ENCODE measurements at places on chromosomes 12 and 14.

- no peak for DNase-seq
Observed at GRCh38 chr14:32940066-32940651, 1.5 kb downstream of the NPAS3 start.

DNA sequence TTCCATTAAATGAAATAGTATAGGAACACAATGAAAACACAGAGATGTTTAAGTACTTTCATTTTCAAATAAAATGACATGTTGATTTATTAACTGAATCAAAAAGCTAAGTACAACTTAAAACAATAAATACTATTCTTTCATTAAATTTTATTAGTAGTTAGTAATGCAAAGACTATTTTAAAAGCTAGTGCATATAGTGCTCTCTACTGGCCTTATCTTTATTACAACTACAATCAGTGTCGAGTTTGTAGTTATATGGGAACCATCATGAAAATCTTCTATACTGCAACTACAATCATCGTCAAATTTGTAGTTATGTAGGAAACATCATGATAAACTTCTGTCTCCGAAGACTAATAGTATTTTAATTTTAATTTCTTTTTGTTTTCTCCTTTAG is 8.9 kb upstream of the LIN7A start:
- DNase-seq = no peak

GRCh38 chr14:103749452-103749851 is 33.8 kb downstream of the ZFYVE21 start:
- DNase-seq = no peak

GRCh38 chr14:69537900-69538299 is 36.8 kb downstream of the CCDC177 start:
- no peak for DNase-seq

DNA sequence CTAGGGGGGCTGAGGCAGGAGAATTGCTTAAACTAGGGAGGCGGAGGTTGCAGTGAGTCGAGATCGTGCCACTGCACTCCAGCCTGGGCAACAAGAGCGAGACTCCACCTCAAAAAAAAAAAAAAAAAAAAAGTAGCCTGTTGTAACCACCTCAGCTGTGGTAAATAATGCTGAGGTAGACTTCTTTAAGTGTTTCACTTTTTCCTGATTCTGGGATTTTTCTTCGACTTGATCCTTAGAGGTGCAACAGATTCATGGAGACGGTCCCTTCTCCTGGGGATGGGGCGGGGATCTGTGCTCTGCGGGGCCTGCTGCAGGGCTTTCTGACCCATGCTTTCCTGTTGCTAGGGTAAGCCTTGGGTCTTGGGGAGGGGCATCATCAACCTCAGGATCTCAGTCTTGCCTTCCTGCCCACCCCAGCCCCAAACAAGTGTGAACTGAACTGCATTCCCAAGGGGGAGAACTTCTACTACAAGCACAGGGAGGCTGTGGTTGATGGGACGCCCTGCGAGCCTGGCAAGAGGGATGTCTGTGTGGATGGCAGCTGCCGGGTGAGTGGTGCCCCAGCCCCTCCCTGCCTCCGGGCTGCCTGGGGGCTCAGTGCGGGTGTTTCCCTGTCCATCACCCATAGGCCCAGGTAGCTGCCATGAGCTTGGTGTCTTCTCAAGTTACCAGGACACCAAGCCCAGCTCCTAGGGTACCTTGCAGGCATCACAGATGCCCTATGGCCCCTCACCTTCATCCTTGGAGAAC is 12.4 kb downstream of the PAPLN start:
- no peak for DNase-seq

DNA sequence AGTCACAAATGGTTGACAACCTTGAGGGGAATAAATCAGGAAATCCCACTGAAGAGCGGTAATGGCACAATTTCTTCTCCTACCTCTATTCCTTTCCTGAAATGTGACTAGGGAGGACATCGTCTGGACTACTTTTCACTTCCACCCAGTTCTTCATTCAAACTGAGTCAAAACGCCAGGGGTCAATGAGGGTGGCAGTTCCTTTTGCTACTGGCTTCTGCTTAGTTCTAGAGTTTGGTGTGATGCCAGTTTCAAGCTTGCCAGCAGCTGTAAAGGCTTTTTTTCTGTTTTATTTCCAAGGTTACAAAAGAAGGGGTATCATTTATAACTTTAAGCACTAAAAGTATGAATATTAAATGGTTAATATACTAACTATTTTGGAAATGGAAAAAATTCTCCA is 286.5 kb downstream of the SOX5 start:
- DNase-seq = no peak

- no peak for DNase-seq
Observed at GRCh38 chr12:81347404-81347803, 269.5 kb downstream of the ACSS3 start.

DNA sequence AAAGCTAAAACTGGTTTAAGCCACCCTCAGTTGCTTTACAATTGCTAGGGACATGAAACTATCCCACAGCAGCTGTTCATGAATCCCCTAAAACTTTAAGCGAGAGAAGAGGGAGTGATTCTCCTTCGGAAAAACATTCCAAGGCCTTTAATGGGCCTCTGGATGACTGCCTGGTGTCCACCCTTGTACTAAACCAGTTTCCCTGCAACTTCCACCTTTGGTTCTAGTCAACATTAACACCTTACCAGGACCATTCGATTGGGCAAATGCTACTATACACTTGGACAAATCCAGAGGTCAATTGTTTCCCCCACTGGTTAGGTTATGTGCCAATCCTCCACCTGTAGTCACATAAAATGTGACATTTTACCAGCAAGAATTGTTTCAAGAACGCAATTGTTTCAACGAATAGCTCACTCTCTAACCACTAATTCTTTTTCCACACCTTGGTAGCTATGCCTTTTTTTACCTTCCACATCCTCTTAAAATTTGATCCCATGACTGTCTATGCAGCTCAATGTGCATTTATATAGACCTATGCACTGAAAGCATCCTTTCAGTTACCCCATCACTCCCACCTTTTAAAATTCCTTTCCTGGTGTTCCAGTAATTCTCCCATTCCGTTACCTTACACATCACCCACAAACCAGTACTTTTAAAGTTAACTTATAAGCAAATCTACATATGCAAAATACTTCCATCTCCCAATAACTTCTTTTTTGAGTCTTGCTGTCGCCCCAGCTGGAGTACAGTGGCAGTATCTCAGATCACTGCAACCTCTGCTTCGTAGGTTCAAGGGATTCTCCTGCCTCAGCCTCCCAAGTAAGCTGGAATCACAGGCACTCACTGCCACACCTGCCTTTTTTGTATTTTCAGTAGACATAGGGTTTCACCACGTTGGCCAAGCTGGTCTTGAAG is 3.6 kb downstream of the UBC start:
- DNase-seq = no peak

DNA sequence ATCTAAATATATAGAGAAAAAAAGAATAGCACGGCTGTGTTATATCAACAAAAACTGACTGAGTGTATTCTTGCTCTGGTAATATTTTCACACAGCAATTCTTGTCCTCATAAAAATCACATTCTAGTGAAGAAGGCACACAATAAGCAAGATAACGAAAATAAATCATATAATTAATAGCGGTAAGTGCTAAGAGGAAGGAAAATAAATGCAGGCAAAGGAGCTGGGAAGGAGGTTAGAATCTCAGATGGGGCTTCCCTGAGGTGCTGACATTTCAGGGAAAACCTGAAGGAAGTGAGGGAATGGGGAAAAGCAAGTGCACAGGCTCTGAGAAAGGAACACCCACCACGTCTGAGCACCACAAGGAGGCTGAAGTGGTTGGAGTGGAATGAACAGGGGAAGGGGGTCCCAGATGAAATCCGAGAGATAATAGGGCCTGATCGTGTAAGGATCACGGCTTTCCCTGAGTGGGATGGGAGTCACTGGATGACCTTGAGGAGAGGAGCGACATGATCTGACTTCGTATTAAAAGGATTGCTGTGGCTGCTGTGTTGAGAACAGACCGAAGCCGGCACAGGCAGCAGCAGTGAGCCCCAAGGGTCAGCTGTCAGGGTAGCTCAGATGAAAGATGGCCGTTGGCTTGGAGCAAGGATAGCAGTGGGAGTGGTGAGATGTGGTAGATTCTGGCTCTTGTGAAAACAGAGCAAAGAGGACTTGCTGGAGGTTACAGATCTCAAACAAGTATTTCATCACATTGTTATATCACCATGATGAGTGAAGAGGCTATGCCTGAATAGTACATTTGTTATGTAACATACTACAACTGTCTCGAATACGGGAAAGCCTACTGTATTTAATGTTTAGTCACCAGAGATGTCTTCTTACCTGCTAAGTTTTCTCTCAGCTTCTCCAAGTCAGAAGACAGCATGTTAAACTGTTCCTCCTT is 67.1 kb upstream of the VPS33A start:
- no peak for DNase-seq

- DNase-seq = no peak
Observed at GRCh38 chr12:77766224-77766623, 64.5 kb upstream of the NAV3 start.

- no peak for DNase-seq
Observed at GRCh38 chr12:56346675-56347074, 8.0 kb downstream of the IL23A start.

- DNase-seq = no peak
Observed at GRCh38 chr14:86124328-86124727, 594.4 kb downstream of the FLRT2 start.

DNA sequence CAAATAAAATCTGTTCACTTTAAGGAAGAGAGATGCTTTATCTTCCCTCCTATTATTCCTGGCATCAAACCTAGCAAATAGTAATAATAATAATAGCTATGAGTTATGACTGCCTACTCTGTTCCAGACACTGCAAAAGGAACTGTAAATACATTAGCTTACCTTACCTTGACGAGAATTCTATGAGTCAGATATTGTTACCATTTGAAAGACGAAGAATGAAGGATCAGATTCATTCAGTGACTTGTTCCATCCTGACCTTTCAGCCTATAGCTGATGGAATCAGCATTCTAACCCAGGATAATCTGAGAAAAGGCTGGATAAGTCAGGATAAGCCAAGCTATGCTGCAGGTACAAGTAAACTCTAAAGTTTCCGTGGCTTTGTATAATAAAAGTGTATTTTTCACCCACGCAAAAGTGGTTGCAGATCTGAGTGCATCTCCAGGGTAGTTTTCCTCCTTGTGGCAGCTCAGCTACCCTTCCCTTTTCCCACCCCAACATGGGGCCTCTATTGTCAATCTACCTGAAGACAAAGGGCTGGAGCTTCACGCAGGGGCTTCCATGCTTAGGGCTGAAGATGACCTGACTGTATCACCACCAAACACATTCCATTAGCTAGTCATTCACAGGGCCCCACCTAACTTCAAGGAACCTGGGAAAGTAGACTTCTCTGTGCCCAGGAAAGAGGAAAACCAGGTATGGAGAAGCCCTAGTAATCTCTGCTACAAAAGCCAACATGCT is 57.2 kb upstream of the CCND2 start:
- no peak for DNase-seq

GRCh38 chr12:81588235-81589008 is 170.7 kb downstream of the PPFIA2 start:
- DNase-seq = no peak

GRCh38 chr12:106392759-106393158 is 35.2 kb downstream of the POLR3B start:
- DNase-seq = no peak

DNA sequence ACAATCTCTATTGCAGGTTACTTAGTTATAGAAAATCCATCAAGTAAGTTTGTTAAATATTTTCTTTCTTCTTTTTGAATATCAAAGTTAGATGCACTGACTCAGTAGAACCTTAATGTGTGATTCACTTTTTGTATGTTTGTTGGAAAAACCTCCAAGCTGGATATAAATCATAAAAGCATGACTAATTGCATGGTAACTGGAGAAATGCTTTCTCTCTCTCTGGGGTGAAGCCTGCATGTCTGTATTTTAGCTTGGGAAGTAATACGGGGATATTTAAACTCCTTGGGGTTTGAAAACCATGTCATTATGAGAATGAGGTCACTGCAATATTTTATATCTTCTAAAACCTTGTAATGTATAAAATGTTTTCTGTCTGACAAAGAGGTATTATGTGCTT is 58.6 kb upstream of the MYF6 start:
- no peak for DNase-seq

DNA sequence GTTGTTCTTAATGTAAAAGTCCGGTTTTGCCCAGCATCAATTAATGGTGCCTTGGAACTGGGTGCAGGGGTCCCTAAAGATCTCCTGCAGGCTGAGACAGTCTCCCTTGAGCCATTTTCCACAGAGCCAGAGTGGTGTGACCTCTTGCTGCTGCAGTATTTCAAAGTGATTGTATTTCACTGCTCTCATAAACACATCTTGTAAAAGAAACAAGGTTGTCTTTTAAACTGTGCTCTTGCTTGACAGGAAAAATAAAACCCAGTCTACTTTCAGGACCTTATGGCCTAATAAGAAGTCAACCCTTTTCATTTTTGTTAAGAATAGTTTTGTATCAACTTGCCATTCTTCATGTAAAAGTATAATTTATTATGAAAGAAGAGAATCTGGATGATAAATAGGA is 44.7 kb downstream of the TMEM117 start:
- no peak for DNase-seq

DNA sequence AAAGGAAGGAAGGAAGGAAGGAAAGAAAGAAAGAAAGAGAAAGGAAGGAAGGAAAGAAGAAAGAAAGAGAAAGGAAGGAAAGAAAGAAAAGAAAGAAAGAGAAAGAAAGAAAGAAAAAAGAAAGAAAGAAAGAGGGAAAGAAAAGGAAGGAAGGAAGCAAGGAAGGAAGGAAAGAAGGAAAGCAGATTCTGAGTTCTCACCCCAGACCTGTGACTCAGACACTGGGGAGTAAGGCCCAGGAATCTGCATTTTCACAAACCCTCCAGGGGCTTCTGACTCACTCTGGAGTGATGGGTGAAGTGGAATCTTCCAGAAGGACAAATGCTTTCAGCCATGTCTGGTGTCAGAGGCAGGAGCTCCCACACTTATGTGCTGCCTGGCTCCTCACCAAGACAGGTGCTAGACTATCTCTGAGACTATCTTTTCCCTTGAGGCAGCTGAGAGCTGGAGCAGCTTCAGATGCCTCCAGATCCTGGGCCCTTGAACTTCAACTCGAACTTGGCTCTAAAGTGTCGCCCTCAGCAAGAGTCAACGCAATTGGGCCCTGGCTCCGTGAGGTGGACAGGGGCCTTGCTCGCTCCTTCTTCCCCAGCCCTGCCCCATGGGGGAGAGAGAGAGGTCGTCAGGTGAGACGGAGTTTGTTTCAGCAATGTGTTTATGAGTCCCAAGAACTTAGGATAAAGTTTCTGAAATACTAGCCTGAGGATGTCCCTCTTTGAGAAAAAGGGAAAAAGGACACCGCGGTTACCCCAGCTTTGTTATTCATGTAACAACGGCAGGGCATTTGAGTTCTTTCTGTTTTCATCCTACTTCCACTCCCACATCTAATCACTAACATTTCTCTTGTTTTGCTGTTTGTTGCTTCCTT is 19.8 kb upstream of the SCARB1 start:
- no peak for DNase-seq

Data from stimulated activated CD8-positive, alpha-beta memory T cell treated with anti-CD3 and anti-CD28 coated beads, Interleukin-7, amount 100 ng/mL, for 1 hour (primary cell).